ENCODE measurements at places on chromosomes 1 and 21.

DNA sequence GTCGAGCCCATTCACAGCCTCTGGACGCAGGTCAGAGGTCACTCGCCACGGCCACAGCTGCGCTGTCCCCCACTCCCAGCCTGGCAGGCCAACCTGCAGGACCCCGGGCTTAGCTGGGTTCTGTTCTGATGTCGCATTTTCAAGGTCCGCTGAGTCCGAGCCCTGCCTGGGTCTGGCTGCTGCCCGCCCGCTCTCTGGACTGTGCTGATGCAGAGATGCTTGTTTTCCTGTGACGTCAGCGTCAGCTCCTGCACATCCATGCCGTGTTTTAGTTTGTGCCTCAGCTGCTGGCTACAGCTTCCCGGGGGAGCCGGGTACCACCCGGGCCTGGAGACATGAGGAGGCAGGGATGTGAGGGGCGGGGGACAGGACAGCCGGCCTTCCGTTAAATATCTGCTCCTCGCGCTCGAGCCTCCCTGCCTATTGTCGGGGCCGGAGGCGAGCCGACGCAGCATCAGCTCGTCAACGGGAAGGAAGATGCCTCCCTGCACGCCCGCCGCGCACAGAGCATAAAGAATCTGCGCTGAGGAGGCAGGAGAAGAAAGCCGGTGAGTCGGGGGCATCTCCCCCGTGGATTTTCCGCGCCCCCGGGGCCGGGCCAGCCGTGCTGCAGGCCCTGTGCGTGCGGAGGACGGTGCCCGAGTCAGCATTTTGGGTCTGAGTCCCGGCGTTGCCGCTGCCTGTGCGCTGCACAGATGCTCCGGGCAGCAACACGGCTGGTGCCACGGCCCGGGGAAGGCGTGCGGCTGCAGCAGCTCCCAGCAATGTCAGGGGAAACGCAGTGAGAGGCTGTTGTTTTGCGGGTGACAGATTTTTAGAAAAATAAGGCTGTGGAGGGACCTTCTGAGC, 23.4 kb downstream of the PRKCZ start:
- no peak for DNase-seq

DNA sequence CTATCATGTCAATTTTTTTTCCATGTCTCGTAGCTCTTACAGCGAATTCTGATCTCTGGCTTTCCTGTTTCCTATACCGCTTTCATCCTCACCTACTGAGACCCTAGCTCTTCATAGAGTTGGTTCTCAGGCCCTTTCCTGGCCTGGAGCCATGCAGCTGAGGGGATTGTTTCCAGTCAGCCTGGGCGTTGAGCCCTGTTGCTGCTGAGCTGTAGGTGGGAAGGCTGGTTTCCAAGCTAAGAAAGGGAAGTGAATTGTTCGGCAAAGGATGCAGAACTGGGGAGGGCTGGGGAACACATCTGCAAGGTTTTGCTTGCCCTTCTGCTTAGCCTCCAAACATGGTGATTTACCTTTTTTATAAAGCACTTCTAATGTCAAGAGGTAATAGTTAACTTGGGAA, 41.5 kb downstream of the SPATA46 start:
- DNase-seq = no peak

DNA sequence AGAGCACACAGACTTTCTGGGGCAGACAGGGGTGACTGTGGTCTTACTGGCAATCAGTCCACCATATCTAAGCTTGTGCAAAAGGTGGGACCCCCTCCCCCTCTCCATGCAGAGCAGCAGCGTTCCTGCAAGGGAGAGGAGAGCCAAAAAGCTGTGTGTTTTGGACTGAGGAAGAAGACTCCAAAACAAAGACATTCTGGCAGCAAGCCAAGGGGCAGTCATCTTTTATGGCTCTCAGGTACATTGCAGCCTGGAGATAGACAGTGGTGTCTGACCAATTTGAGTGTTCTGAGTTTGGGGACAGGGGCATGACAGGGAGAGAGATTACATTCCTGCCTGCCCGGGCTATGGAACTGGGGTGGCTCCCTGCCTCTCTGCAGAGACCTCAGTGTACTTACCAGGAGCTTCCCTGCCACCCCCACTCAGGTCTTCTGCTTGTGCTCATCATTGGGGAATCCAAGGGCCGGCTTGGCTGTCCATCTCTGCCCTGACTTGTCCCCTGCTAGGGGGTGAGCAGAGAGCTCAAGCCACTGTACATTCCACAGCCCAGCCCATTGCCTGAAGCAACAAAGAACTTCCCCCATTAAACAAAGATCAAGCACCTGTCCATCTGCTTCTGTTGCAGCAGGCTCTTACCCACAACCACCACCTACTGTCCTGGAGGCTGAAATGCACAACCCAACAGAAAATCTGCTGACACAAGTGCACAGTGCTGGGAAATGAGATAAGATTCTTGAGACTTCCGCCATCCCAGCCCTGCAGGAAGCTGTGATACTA, 131.1 kb downstream of the EVI5 start:
- no peak for DNase-seq

DNA sequence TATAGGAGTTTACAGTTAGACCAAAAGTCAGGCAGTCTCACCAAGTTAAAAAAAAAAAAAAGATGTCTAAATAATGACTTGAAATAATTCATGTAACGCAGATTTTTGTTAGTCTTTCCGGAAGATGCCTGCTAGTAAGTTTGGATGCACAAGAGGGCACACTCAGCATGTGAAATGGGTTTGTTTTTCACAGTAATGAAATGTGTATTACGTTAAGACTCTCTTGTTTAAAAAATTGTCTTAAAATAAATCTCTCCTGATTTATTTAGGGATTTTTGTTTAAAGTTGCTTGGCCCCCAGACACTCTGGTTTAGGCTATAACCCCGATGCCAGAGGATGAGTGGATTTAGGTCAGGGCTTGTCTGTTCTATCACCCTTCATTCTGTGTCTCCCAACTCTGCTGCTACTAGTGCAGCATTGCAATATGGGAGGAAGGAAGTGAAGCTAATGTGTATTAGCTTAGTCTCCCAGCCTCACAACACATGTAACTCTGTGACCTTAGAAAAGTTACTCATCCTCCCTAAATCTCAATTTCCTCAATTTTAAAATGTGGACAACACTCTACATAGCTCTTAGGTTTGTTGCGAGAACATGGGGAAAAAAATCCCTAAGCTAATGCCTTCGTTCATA, 25.7 kb downstream of the CTH start:
- DNase-seq = no peak

GRCh38 chr1:160186246-160186645, 4.1 kb upstream of the CASQ1 start:
- no peak for DNase-seq

DNA sequence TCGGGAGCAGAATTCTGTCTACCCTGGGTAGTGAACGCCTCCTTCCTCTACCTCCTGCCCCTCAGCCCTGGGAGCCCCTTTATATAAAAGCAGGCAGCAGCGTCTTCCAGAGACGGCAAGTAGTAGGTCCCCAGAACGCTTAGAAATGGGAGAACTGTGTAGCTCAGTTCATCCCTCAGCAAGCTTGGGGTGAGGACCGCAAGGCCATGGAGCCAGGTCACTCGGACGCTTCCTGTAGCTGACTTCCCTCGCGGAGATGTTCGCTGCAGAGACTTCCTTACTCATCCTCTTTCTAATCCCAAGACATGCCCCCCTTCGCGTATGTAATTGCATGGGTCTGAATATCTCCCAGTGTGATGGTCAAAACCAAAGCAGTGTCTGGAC, 141.4 kb upstream of the COA6 start:
- no peak for DNase-seq

DNA sequence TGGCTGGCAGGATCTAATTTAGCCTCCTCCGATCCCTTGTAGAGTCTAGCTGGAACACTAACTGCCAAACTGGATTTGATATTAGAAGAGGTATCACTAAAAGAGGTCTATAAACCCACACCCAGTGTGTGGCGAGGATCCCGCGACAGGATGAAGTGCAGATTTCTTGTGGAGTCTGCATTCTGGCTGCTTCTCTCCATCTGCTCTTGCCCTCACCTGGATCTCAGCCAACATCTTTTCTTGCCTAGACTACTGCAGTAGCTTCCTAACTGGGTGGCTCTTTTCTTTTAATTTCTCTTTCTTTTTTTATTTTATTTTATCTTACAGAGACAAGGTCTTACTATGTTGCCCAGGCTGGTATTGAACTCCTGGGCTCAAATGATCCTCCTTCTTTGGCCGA, 48.9 kb upstream of the CAPZB start:
- no peak for DNase-seq

GRCh38 chr1:70941563-70941962, 106.1 kb downstream of the PTGER3 start:
- no peak for DNase-seq

- DNase-seq = no peak
Measured at GRCh38 chr1:109338608-109339007, 31.8 kb upstream of the MYBPHL start.

DNA sequence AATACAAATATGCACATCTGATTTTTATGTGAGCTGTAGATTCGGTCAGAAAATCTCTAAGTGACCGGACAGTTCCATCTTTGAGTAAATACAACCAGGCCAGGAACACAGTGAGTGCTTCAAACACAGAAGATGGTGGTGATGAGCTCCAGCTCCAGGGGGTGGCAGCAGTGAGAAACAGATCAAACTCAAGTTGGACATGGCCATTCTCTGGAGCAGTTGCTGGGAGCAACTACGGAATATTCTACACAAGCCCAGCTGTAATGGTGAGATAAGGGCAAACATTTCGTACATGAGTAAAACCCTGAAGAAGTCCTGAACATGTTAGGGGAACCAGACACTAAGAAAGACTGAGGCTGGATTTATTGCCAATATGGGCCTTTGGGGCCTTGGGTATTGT, 100.7 kb downstream of the BARHL2 start:
- DNase-seq = no peak

DNA sequence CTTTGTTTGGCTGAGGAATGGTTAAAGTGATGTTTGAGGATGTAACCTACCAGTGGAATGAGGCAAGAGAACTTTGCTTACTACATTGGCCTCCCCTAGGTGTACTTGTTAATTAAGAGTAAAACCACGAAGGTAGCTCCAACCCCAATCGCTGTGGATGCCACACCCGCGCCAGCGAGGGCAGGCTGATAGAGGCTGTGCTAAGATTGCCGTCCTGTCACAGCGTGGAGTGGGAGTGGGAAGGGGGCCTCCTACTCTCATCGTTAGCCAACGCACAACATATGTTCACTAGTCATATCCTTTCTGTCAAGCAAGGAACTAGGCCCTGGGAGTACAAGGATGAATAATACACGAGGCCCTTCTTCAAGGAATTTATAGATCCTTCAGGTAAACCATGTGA, 99.6 kb downstream of the RUNX1 start:
- DNase-seq = no peak

DNA sequence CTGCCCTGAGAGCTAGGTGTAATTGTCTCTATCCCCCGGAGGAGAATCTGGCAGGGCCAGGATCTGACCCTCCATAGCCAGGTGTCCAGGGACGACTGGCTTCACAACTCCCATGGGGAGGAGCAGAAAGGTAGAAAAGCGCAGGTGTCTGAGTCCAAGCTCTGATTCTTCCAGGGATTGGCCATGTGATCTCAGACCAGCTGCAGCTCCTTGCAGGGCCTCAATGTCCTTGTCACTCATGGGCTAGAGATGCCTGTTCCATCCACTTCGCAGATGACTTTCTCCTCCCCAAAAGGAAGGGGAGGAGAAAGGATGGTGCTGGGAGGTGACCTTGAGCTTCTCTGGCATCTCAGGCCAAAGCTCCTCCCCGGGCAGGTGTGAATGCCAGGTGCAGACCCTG, 22.7 kb downstream of the HSPG2 start:
- no peak for DNase-seq

- DNase-seq = no peak
Measured at GRCh38 chr1:197224160-197224559, 43.9 kb upstream of the CRB1 start.

GRCh38 chr1:15106608-15107007, 46.9 kb upstream of the TMEM51 start:
- no peak for DNase-seq

DNA sequence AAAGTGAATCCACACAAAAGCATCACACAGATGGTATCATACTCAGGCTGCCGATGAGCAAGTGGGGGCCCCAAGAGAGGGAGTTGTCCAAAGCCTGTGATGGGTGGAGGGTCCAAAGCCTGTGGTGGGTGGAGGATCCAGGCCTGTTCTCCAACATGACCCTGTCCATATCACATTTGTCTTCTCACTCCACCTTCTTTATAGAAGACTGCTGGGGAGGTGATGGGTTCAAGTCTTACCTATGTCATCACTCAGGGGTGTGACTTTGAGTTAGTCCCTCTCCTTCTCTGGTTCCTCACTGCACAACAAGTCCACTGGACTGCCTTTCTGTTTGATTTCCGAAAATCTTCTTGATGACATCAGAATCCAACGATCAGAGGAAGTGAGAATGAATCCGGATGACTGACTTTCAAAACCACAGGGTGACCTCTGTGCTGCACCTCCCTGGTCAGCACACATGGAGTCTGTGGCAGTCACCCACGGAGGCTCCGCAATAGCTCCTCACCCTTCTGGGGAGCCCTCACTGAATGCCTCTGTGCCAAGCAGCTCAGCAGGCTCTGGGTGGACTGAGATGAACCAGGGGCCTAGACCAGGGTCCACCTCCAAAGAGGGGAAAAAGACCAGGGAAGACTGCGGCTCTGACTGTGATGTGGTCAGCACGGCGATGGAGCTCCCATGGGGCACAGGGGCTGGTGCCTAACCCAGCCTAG, 166.8 kb downstream of the HIVEP3 start:
- no peak for DNase-seq

DNA sequence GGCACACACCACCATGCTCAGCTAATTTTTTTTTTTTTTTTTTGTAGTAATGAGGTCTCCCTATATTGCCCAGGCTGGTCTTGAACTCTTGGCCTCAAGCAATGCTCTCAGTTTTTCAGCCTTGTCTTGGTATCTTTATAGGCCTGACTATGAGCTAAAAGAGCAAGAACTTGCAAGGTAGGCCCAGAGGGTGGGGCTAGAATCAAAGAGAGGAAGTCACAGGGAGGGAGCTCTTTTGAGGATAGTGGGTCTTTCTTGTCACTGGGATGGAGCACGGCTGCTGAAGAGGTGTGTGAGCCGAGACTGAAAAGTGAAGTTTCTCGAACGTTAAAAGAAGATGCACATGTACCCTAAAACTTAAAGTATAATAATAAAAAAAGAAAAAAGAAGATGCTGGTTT, 260.0 kb upstream of the BEND5 start:
- no peak for DNase-seq

- DNase-seq = no peak
Measured at GRCh38 chr1:112603012-112603411, 15.9 kb downstream of the ST7L start.

- no peak for DNase-seq
Measured at GRCh38 chr1:43930168-43930948, 3.2 kb upstream of the ARTN start.

DNA sequence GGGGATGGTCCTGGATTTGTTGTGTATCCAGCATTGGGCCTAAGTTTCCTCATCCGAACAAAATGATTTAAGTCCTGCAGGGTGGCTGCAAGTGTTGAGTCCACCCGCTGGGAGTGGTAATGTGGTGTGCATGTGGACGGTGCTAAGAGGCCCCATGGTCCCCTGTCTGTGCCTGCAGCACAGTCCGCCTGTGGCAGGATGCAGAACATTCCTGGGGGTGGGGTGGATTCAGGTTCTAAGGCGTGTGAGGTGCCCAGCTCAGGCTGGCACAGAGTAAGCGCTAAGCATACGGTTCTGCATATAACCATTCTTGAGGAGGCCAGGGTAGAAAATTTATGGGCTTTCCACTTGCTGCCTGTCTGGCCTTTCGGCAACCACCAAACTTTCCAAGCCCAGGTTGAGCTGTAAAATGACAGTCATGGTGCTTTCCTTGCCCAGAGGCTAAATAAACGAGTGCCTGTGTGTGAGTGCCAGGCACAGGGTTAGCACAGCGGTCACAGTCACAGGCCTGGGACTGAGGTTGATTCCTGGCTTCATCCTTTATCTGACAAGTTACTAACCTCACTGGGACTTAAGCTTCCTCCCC, 30.7 kb downstream of the SLC2A1 start:
- no peak for DNase-seq

All from NCI-H1930 (cell line).